Chondrocyte (in vitro differentiated cells): ENCODE measurements at places on chromosomes 1 and 21. TPM values are rescaled to one million over a fixed set of nuclear protein-coding genes. Genes with fewer than 3 reads are reported as not detected.

PLEKHA6 gene
- 0.15 to 1.4 TPM (median 0.51 TPM) in 3 replicates for total RNA-seq

PMF1 gene
- 35.8 to 40.5 TPM (median 38.6 TPM) in 3 replicates for total RNA-seq

C1QB gene
- not detected in 3 replicates for total RNA-seq

DNAJC28 gene
- 2.4 to 3.5 TPM (median 2.6 TPM) in 3 replicates for total RNA-seq

TRIM67 gene
- total RNA-seq: 1.2 to 2.9 TPM (median 1.6 TPM) in 3 replicates

SLC30A2 gene
- total RNA-seq: 0.12 TPM in 1 of 3 replicates, not detected in the others

NMNAT1 gene
- 10.9 to 13.8 TPM (median 13.7 TPM) in 3 replicates for total RNA-seq

GSTM5 gene
- not detected in 3 replicates for total RNA-seq

SLC2A5 gene
- total RNA-seq: 0.27 to 0.73 TPM (median 0.41 TPM) in 3 replicates

RBBP4 gene
- 155 to 194 TPM (median 156 TPM) in 3 replicates for total RNA-seq

HUNK gene
- 0.92 to 1.7 TPM (median 1.6 TPM) in 3 replicates for total RNA-seq

TDRD10 gene
- total RNA-seq: 0.17 TPM in 1 of 3 replicates, not detected in the others

ATAD3C gene
- total RNA-seq: 0.75 to 1.4 TPM (median 1.3 TPM) in 3 replicates

NUDT4B gene
- 0.85 to 1.6 TPM in 2 of 3 replicates, not detected in the other for total RNA-seq

OR2T29 gene
- total RNA-seq: not detected in 3 replicates
